ENCODE measurements at places on chromosomes 11 and 22.

DNA sequence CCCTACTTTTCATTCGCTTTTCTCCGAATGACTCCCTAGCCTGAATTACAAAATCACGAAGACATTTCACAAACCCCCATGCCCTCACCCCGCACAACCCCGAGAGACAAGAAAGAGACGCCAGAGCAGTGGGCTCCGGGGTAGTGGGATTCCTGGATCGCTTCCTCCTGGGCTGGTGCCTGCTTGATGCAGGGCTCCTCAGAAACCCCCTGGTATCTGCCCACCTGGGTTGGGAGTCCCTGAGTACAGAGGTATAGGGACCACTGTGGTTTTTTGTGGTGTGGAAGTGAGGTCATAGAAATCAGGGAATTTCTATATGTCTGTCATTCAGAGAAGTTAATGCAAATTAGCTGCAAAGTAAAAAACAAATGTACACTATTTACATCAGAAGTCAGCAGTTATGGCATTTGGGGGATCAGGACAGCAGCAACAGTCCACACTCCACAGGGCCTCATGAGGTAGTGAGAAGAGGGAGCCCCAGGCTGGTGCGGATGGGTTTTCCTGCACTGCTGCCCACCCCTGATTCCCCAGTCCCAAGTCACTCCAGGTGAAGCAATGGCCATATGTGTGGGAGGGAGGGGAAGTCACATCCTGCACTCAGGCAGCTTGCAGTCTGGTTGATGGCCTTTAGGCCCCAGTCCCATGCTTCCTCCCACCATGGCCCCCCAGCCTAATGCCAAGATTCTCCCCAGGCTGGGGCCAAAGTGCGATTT is 39.6 kb downstream of the BUD13 start:
- no peak for DNase-seq

DNA sequence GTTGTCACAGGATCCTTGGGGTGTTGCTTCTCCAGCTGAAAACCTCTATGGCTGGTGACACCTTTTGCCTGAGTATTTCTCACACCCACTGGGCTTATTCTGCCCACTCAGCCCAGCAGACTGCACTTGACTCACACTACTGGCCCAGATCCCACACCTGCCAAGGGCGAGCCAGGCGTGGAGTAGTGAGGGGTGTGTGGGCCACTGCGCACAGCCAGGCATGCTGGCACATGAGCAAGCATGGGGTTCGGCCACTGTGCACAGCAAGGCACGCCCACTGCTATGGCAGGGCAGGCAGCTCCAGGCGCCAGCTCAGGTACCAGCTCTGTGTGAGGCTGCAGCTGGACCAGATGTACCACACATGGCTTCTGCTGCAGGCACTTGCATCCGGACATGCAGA is 116.5 kb upstream of the MTNR1B start:
- DNase-seq = no peak

GRCh38 chr11:31303644-31304180 is 65.8 kb downstream of the DCDC1 start:
- no peak for DNase-seq

- peak; percentile 51 for DNase-seq
These were observed 117.3 kb upstream of the GRK3 start for GRCh38 chr22:25447067-25447685.

All from muscle of back (tissue), 13 donors.